Caco-2 (cell line): ENCODE measurements at places on chromosomes 16 and 17. TPM values are rescaled to one million over a fixed set of nuclear protein-coding genes. Genes with fewer than 3 reads are reported as not detected.

DNA sequence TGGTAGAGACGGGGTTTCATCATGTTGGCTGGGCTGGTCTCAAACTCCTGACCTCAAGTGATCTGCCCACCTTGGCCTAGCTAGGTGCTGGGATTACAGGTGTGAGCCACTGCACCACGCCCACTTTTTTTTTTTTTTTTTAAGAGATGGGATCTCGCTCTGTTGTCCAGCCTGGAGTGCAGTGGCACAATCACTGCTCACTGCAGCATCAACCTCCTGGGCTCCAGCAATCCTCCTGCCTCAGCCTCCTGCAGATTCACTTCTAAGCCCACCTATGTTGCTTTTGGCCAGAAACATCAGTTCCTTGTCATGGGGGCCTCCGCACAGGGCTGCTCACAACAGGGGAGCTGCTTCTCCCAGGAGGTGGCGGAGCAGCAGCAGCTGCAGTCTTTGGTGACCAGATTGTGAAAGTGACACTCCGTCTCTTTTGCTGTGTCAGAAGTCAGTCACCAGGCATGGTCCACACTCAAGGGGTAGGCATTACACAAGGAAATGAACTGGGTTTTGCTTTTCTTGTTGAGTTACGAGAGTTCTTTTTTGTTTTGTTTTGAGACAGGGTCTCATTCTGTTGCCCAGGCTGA lies 4.5 kb upstream of the NME4 start:
- peaks cover 18% of the 10 kb centered on the region for H3K4me1 ChIP-seq
- no peaks in the 10 kb centered on the region for H3K27me3 ChIP-seq
- no peak for DNase-seq
- no peak overlapping the region for H3K27ac ChIP-seq
- no peak overlapping the region for H3K4me3 ChIP-seq

- H3K4me1 ChIP-seq, result no peaks in the 10 kb centered on the region
- H3K27me3 ChIP-seq, result no peaks in the 10 kb centered on the region
- no peaks in the 10 kb centered on the region for H3K36me3 ChIP-seq
- no peak for DNase-seq
- no peak overlapping the region for H3K4me3 ChIP-seq
- H3K27ac ChIP-seq, result no peak overlapping the region
Observed at GRCh38 chr17:685006-685405, 29.6 kb downstream of the VPS53 start.

GRCh38 chr17:78908426-78908825 lies 5.4 kb upstream of the CEP295NL start:
- no peaks in the 10 kb centered on the region for H3K27me3 ChIP-seq
- DNase-seq, result no peak
- H3K27ac ChIP-seq, result peak overlapping the region; percentile 22
- H3K4me1 ChIP-seq, result no peaks in the 10 kb centered on the region
- H3K36me3 ChIP-seq, result no peaks in the 10 kb centered on the region

DNA sequence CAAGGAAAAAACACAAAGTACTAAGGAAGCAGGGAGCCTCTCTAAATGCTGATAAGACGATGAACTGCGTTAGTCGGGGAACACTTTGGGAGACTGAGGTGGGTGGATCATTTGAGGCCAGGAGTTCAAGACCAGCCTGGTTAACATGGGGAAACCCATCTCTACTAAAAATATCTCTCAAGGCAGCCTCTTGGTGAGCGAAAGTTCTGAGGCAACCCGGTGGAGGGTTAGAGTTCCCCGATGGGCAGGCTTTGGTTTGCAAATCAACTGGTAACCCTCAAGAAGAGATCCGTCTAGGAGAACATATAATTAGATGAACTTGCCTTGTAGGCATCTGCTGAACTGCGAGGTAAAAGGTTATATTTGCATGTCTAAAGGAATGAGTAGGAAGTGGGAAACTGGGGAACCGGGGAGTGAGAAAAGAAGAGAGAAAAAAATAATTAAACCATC lies 44.6 kb downstream of the WSB1 start:
- H3K27me3 ChIP-seq, result no peaks in the 10 kb centered on the region
- H3K27ac ChIP-seq, result no peak overlapping the region
- H3K4me1 ChIP-seq, result peaks cover 18% of the 10 kb centered on the region
- H3K4me3 ChIP-seq, result no peak overlapping the region
- H3K36me3 ChIP-seq, result no peaks in the 10 kb centered on the region

DNA sequence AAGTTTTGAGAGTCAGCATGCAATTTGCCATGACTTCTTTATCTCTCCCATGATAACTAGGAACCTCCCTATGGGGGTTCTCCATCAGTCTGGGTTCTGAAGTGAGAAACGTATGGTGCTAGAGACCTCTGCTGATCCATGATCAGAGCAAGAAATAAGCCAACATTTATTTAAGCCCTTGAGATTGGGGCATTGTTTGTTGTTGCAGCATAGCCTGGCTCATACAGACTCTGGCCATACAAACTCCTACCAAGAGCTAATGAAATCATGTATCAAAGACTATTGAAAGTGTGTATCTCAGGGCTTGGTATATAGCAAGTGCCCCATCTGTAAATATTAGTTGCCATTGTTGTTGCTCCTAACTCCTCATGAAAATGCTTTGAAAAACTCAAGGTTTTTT lies 233.9 kb downstream of the MAF start:
- H3K4me1 ChIP-seq, result no peaks in the 10 kb centered on the region
- no peak overlapping the region for H3K4me3 ChIP-seq
- H3K27ac ChIP-seq, result no peak overlapping the region
- H3K27me3 ChIP-seq, result no peaks in the 10 kb centered on the region; the same call in 1 of the 2 replicates
- no peaks in the 10 kb centered on the region for H3K36me3 ChIP-seq
- no peak for DNase-seq

GRCh38 chr16:66857437-66857836 lies 13.2 kb downstream of the CA7 start:
- peak; percentile 78 for DNase-seq
- H3K4me3 ChIP-seq, result no peak overlapping the region

DNA sequence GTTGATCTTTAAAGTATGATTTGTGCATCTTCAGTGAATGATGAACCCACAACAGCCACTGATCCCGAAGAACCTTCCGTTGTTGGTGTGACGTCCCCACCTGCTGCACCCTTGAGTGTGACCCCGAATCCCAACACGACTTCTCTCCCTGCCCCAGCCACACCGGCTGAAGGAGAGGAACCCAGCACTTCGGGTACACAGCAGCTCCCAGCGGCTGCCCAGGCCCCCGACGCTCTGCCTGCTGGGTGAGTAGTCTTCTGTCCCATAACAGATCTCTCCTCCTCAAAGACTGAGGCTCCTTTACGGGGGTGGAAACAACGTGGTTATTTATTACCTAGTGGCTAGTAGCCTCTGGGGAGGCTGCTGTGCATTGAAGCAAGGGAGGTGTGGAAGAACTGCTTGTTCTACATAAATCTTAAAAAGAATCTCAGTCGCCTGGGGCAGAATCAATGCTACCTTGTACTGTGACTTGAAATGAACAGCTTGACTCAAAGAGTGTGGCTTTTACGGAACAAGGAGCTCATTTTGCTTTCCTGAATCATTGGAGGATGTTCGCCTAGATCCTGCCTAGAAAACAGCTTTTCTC lies 63.0 kb upstream of the CLEC18A start:
- H3K4me1 ChIP-seq, result no peaks in the 10 kb centered on the region; the same call in 1 of the 2 replicates
- no peaks in the 10 kb centered on the region; the same call in 1 of the 2 replicates for H3K36me3 ChIP-seq
- no peak for DNase-seq
- H3K4me3 ChIP-seq, result no peak overlapping the region
- no peaks in the 10 kb centered on the region for H3K27me3 ChIP-seq
- no peak overlapping the region for H3K27ac ChIP-seq

GRCh38 chr17:83053739-83054451 lies 25.5 kb upstream of the METRNL start:
- no peaks in the 10 kb centered on the region for H3K36me3 ChIP-seq
- H3K27me3 ChIP-seq, result no peaks in the 10 kb centered on the region

GRCh38 chr17:44219108-44219615 lies 313 bp downstream of the UBTF start:
- H3K4me1 ChIP-seq, result peaks cover 9% of the 10 kb centered on the region
- H3K4me3 ChIP-seq, result peak overlapping the region; percentile 98
- H3K36me3 ChIP-seq, result peaks cover 11% of the 10 kb centered on the region
- no peak overlapping the region for H3K27ac ChIP-seq

DNA sequence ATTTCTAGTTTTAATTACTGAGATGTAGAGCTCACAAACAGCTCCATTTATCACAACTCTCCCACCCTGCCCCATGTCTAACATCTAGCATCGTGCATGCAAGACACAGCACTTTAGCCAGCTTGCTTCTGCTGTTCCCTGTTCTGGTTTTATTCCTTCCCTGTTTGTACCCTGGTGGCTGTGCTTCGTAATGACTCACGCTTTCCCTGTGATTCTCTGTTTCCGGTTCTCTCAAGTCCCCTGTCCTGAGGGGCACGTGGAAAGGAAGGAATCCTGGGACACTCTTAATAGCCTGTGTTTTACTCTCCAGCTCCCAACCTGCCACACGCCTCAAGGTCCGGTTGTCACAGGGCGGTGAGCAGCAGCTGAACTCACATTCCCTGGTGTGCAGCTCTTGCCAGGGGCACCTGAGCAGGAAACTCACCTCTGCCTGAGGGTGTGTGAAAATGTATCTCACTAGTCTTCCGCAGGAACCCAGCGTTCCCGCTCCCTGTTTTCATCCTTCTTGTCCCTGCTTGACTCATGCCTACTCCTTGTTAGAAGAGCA lies 10.6 kb downstream of the SHISA6 start:
- no peak overlapping the region for H3K27ac ChIP-seq
- DNase-seq, result no peak
- H3K4me3 ChIP-seq, result no peak overlapping the region
- no peaks in the 10 kb centered on the region for H3K27me3 ChIP-seq

GRCh38 chr17:45639297-45639849 lies 144.7 kb upstream of the CRHR1 start:
- no peak overlapping the region for H3K4me3 ChIP-seq
- no peaks in the 10 kb centered on the region for H3K4me1 ChIP-seq
- no peak for DNase-seq
- H3K27me3 ChIP-seq, result no peaks in the 10 kb centered on the region
- H3K27ac ChIP-seq, result no peak overlapping the region

DNA sequence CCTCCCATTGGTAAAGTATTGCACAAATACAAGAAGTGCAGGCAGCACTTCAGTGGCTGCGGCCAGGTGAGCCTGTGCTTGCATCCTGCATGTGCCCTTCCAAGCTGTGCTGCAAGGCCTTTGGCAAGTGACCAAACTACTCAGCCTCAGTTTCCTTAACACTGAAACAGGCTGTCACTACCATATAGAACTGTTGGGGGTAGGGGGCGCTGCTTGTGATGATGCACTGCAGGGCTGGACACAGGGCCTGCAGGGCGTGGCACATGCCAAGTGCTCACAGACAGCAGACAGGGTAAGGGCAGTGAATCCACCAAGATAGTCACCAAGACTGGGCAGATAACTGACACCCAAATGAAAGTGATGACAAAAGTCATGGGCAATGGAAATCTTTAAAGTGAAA lies 65.6 kb upstream of the SREBF1 start:
- no peaks in the 10 kb centered on the region; the same call in 1 of the 2 replicates for H3K36me3 ChIP-seq
- no peak overlapping the region for H3K27ac ChIP-seq
- H3K4me1 ChIP-seq, result peaks cover 11% of the 10 kb centered on the region
- H3K4me3 ChIP-seq, result no peak overlapping the region
- H3K27me3 ChIP-seq, result no peaks in the 10 kb centered on the region

DNA sequence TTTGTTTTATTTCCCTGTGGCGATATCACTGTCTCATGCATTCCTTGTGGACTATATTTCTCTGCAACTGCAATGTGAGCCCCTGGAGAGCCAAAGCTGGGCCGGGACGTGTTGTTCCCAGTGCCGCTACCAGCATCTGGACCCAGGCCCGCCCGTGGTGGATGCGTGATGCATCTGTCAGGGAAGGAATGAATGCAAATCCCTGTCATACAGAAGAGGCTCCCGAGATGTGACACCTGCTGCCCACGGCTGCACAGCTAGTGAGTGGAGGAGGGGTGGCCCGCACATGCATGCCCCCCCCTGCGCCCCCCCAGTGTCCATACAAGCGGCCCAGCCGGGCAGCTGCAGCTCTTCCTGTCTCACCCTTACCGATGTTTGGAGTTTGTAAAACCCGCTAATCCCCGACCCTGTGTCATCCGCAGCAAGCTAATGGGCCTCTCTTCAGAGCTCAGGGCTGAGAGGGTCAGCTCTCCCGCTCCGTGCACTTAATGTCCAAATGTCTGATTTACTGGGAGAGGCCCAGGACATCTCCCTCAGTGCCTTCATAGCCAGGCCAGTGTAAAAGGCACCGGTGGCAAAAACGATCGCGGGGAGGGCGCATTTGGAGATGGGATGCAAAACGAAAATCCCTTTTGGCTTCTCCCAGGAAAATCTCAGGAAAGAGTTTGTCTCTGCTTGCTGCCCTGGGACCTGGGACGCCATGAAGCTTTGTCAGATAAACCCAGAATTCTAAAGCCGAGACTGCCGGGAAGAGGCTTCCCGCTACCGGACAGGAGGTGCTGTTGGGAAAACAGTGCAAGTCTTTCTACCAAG lies 91.8 kb downstream of the FOXL1 start:
- H3K36me3 ChIP-seq, result no peaks in the 10 kb centered on the region
- DNase-seq, result no peak
- H3K4me1 ChIP-seq, result no peaks in the 10 kb centered on the region; the same call in 1 of the 2 replicates
- H3K27me3 ChIP-seq, result no peaks in the 10 kb centered on the region; the same call in 1 of the 2 replicates
- H3K27ac ChIP-seq, result no peak overlapping the region

- H3K27me3 ChIP-seq, result no peaks in the 10 kb centered on the region
- no peaks in the 10 kb centered on the region for H3K36me3 ChIP-seq
- H3K4me1 ChIP-seq, result peaks cover 6% of the 10 kb centered on the region; the same call in 1 of the 2 replicates
- no peak for DNase-seq
- no peak overlapping the region for H3K4me3 ChIP-seq
- no peak overlapping the region for H3K27ac ChIP-seq
Observed at GRCh38 chr16:72125635-72126428, 32.2 kb downstream of the DHX38 start.

Gene ABCC12
- total RNA-seq, result not detected in 2 replicates

Gene LPCAT2
- 20.7 and 25.2 TPM in 2 replicates for total RNA-seq

Gene C16orf87
- 11.9 and 12.1 TPM in 2 replicates for total RNA-seq

Gene ARHGDIG
- total RNA-seq, result 1.9 and 2.1 TPM in 2 replicates
